HFFc6 (cell line): ENCODE measurements at places on chromosomes 1 and 21.

DNA sequence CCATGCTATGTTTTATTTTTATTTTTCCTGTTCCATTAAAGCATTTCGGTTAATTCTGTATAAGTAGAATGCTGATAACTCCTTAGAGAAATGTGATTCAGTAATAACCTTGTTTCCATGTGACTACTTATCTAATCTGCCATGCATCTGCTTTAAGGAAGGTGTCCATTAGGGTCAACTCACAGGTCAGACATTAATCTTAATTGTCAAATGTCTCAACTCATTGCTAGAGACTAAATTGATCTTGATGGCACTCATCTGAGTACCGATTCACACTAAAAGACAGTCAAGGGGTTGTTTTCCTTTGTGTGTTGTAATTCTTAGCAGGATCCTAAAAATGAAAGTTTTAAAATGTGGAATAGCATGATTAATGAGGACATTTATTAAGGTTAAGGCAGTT, 41.8 kb downstream of the ITSN1 start:
- no peaks in the 10 kb centered on the region for H3K36me3 ChIP-seq
- peaks cover 74% of the 10 kb centered on the region for H3K4me1 ChIP-seq
- no peak for DNase-seq
- H3K27ac ChIP-seq = peak overlapping the region; percentile 85
- H3K27me3 ChIP-seq = no peaks in the 10 kb centered on the region

DNA sequence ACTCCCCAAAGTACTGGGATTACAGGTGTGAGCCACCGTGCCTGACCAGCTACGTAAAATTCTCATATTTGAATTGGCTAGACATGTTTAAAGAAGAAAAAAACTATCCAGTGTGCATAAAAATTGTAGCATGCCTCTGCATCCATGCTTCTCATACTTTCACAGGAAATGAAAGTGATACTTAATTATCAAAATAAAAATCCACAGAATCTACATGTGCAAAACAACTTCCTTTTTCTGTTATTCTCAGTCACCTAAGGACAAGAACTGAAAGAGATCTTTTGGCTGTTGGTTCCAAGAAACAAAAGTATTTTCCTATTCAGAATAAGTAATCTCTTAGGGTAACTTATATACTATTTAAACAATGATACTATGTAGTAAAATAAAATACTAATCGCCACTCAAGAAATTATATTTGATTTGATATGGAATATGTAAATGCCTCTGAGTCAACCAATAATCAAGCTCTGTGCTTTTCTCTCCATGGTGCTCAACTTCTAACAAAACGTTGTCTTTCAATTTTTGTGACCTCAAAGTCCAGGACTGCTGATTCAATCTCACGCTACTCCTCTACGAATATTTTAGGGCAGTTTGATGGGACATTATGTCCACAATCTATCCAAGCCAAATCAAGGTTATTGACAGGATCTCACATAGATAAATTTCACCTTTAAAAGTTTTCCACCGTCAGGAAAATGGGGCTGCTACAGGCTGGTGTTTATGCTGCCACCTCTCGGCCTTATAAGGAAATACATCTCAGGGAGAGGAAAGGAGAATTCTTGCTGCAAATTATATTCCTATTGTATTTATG, 102.7 kb downstream of the ZNF281 start:
- H3K4me1 ChIP-seq = peaks cover 39% of the 10 kb centered on the region
- peaks cover 8% of the 10 kb centered on the region for H3K36me3 ChIP-seq
- H3K4me3 ChIP-seq = no peak overlapping the region
- no peaks in the 10 kb centered on the region; the same call in 1 of the 2 replicates for H3K27me3 ChIP-seq
- H3K27ac ChIP-seq = no peak overlapping the region
- DNase-seq = no peak

- no peaks in the 10 kb centered on the region; the same call in 1 of the 2 replicates for H3K4me1 ChIP-seq
- H3K27ac ChIP-seq = no peak overlapping the region
- H3K4me3 ChIP-seq = peak overlapping the region; percentile 57; the same call in 1 of the 2 replicates
- peak; percentile 6 for DNase-seq
Observed at GRCh38 chr1:73593364-73593763, 604.6 kb downstream of the LRRIQ3 start.

- H3K4me3 ChIP-seq = peak overlapping the region; percentile 79
- H3K27me3 ChIP-seq = peaks cover 3% of the 10 kb centered on the region; the same call in 1 of the 2 replicates
- H3K27ac ChIP-seq = peak overlapping the region; percentile 93
Observed at GRCh38 chr1:221886743-221887414, 145.0 kb upstream of the DUSP10 start.

DNA sequence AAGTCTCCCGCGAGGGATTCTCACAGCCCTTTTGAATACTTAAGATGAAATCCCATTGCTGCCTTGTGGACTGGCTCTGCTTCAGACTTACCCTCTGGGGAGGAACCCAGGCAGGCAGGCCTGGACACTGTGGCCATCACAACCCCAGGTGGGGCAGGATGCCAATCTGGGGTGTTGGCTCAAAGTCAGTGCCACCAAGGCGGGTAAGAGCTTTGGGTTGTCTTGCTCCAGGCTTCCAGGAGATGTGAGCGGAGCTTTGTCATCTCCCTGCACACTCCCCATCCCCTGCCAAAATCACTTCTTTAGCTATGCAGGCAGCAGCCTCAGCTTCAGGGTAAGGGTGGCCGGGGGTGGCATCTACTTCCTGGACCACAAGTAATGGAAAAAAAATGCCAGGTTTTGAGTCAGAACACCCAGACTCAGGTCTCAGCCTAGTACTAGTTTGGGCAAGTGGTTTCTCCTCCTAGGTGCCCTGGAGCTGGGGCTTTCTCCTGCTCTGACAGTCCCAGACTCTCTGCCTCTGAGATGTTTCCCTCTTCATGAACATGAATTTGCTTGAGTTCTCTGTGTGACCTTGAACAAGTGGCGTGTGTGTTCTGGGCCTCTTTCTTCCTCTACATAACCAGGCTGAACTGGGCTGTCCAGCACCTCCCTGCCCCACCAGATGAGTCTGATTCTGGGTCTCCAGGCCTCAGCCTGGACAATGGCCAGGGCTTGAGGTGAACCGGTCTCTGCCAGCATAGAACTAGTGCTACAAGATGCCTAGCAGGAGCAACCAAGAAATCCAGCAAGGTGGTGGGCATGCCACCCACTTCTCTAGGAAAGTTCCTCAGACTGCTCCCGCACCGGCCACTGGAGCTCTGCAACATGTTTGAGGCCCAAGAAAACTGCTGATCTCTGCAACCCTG, 65.4 kb downstream of the VWA5B1 start:
- H3K4me3 ChIP-seq = no peak overlapping the region
- H3K4me1 ChIP-seq = peaks cover 11% of the 10 kb centered on the region; the same call in 1 of the 2 replicates
- no peak for DNase-seq
- peaks cover 60% of the 10 kb centered on the region for H3K27me3 ChIP-seq
- H3K27ac ChIP-seq = no peak overlapping the region
- H3K36me3 ChIP-seq = no peaks in the 10 kb centered on the region

- no peaks in the 10 kb centered on the region for H3K27me3 ChIP-seq
- H3K36me3 ChIP-seq = peaks cover 17% of the 10 kb centered on the region
- no peak for DNase-seq
- no peak overlapping the region for H3K4me3 ChIP-seq
- H3K27ac ChIP-seq = no peak overlapping the region; the same call in 1 of the 2 replicates
Observed at GRCh38 chr1:17028662-17029188, 17.0 kb upstream of the ATP13A2 start.

DNA sequence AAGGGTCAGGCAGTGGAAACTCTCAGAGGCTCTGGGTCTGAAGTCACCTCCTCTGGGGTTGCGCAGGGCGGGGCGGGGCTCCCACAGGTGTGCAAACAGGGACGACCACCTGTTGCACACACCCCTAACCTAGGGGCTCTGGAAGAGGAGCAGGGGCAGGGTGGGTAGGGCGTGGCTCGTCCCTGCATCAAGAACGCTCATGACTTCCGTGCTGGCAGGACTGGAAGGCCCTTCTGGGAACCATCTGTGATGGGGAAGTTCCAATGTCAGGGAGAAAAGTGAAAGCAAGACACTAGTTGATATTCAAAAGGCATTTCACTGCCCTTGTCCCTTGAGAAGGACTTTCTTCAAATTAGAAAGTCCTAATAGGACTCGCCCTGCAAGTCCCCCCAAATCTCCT, 22.1 kb upstream of the CLSTN1 start:
- no peak for DNase-seq
- no peaks in the 10 kb centered on the region for H3K4me1 ChIP-seq
- no peak overlapping the region for H3K4me3 ChIP-seq
- no peaks in the 10 kb centered on the region for H3K36me3 ChIP-seq
- H3K27me3 ChIP-seq = peaks cover 8% of the 10 kb centered on the region; the same call in 1 of the 2 replicates

- no peak overlapping the region for H3K4me3 ChIP-seq
- H3K4me1 ChIP-seq = peaks cover 13% of the 10 kb centered on the region
- H3K27me3 ChIP-seq = peaks cover 3% of the 10 kb centered on the region
- no peaks in the 10 kb centered on the region for H3K36me3 ChIP-seq
- no peak for DNase-seq
Observed at GRCh38 chr1:186291271-186291670, 83.8 kb downstream of the TPR start.

GRCh38 chr1:111863401-111863800, 107.7 kb downstream of the DDX20 start:
- no peak overlapping the region for H3K4me3 ChIP-seq
- peaks cover 4% of the 10 kb centered on the region for H3K27me3 ChIP-seq
- DNase-seq = no peak
- H3K27ac ChIP-seq = no peak overlapping the region
- no peaks in the 10 kb centered on the region for H3K4me1 ChIP-seq

DNA sequence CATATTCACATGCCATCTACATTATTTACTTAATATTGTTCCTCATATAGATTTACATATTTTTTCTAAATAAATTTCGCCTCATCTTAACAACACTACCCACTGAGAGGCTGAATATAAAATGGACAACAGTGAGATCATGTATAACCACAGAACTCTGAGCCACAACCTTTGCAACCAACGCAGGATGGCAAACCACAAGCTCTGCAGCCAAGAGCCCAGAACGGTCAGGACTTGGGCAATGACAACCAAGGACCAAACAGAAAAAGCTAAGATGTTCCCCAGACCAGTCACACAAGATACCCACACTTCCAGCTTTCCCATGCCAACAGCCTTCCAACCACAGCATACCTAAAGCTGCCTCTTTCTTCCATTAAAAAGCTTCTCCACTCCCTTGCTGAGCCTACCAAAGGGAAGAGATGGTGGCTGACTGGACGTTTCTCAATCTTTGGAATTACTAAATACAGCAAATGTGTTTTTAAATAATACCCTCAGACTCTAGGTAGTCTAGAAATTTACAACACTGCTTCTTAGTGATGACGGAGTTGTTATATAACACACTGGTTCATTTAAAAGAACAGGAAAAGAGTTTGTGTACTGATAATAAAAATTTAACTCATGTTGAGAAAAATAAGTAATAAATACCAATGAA, 117.9 kb downstream of the AKT3 start:
- DNase-seq = no peak
- no peak overlapping the region for H3K4me3 ChIP-seq
- H3K27me3 ChIP-seq = no peaks in the 10 kb centered on the region; the same call in 1 of the 2 replicates
- peaks cover 42% of the 10 kb centered on the region for H3K4me1 ChIP-seq
- peaks cover 11% of the 10 kb centered on the region for H3K36me3 ChIP-seq
